ENCODE measurements at places on chromosomes 7 and 10.

GRCh38 chr7:149070372-149071125 is 20.0 kb downstream of the ZNF786 start:
- DNase-seq = no peak

GRCh38 chr10:60870416-60870728 is 73.6 kb downstream of the RHOBTB1 start:
- DNase-seq = no peak

DNA sequence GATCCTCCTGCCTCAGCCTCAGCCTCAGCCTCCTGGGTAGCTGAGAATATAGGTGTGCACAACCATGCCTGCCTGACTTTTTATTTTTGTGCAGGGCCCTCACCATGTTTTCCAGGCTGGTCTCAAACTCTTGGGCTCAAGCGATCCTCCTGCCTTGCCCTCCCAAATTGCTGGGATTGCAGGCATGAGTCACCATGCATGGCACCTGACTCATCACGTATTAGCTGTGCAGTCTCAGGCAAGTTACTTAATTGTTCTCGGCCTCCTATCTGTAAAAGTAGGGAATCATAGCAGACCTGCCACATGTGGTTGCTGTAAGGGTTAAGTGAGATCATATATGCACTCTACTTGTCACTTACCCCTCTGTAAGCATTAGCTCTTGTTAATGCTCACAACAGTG is 117.2 kb downstream of the ANLN start:
- no peak for DNase-seq

DNA sequence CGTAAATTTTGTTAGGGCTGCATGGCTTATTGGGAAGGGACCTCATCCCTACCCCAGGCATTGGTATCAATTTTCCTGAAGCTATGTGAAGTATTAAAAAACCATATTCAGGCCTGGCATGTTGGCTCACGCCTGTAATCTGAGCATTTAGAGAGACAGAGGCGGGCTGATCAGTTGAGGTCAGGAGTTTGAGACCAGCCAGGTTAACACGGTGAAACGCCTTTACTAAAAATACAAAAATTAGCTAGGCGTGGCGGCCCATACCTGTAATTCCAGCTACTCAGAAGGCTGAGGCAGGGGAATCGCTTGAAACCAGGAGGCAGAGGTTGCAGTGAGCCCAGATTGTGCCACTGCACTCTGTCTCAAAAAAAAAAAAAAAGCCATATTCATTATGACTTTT is 7.1 kb downstream of the TASOR2 start:
- DNase-seq = no peak

DNA sequence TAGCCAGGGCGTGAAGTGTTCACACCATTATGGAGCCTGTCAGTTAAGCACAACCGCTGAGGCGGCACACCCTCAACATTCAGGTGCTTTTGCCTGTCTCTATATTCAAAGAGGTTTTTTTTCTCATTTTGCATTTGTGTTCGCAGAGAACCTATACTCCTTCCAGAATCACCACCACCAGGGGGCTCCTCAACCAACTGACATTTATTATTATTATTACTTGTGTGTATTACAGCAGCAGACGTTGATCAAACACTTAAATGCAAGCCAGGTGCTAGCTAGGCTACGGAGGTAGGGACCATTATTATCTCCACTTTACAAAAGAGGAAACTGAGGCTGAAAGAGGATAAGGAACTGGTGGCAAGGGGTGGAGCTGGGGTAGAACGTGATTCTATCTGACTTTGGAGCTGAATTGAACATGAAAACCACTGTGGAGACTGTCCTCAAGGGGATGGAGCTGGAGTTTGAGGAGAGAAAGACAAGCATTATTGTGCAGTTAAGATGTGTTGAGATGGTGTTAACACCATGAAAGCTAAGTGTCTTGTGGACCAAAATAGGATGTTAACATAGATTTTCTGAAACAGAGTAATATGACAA is 133.8 kb upstream of the PLXNA4 start:
- no peak for DNase-seq

DNA sequence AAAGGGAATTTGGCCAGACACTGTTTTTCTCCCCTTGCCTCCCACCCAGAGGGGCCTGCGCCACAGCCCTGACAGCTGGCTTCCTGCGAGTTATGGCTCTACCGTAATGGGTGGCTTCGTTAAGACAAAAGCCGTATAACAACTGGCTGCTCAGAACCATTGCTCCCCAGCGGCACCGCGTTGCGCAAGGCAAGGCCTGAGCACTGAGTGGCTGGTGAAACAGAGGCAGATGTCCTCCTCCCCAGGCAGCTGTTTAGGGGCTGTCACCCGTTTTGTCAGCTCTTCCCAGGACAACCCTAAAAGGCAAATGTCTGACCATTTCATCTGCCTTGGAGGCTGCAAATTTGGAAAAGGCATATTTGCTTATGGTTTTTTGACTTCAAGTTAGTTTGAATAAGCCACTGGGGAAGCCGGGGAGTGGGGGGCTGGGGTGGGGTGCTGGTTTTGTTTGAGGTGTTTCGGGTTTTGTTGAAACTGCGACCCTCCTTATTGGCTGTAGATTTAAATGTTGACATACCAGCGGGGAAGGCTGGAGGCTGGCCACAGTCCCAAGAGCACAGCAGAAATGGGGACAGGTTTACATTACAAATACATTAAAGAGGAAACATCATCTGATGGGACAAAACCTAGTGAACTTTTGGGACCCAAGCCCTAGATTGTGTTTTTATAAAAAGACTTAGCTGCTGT is 681 bp upstream of the SPOCK2 start:
- DNase-seq = no peak

DNA sequence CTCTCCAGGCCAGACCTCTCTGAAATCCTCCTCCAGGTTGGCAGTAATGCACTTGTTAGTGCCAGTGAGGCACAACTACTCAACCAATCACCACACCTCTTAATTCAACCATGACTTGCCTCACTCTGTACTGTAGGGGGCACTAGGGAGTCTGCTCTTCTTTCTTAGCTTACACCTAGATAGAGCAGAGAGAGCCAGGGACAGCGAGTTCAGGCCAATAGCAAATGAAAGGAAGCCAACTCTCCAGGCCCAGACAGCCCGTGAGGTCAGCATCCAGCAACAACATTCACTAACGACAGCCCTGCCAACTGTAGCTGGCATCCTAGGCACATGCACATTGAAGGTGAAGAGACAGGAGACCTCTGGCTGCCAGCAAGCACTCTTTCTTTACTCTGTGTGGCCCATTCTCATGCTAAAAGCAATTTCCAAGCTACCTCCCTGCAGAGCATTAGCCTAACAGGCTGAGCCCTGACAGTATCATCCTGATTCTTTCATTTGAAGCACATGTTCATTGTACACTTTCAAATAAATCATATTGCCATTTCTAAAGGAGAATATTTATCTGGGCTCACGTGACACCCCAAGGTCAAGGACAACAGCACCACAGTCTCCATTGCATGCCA is 136.3 kb downstream of the DPY19L1 start:
- DNase-seq = no peak

GRCh38 chr10:33616956-33617355 is 282.5 kb upstream of the NRP1 start:
- DNase-seq = no peak

- DNase-seq = no peak
These were observed 183.9 kb downstream of the LRRN3 start for GRCh38 chr7:111274857-111275256.

GRCh38 chr7:133354546-133355324 is 101.9 kb downstream of the EXOC4 start:
- no peak for DNase-seq

- DNase-seq = no peak
These were observed 76.8 kb upstream of the LEP start for GRCh38 chr7:128164061-128164954.

DNA sequence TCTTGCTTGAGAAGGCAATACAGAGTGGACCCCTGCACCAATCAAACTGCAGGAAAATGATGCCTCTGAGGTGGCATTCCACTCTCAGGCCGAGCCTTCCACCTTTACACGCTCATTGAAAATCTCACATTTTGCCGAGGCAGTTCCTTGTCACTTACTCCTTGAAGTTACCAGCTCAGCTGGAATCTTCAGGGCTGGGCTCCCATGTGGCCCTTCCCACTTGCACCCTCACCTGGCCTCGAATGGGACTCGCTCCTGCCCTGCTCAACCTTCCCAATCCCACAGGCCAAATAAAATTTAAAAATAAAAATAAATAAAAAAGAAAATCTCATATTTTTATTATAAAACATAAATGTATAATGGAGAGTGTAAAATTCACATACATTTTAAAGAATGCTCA is 790.7 kb upstream of the COBL start:
- no peak for DNase-seq

DNA sequence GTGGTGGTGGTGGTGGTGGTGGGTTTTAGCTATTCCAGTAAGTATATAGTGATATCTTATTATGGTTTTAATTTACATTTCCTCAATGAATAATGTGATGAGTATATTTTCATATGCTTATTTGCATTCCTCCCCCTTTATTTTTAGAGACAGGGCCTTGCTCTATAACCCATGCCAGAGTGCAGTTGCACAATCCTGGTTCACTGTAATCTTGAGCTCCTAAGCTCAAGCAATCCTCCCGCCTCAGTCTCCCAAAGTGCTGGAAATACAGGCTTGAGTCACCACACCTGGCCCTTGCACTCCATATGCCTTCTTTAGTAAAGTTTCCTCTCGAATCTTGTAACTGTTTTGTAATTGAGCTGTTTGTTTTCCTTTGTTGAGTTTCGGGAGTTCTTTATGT is 577.7 kb upstream of the AUTS2 start:
- DNase-seq = no peak

- no peak for DNase-seq
These were observed 112.4 kb downstream of the KBTBD2 start for GRCh38 chr7:32779167-32779566.

DNA sequence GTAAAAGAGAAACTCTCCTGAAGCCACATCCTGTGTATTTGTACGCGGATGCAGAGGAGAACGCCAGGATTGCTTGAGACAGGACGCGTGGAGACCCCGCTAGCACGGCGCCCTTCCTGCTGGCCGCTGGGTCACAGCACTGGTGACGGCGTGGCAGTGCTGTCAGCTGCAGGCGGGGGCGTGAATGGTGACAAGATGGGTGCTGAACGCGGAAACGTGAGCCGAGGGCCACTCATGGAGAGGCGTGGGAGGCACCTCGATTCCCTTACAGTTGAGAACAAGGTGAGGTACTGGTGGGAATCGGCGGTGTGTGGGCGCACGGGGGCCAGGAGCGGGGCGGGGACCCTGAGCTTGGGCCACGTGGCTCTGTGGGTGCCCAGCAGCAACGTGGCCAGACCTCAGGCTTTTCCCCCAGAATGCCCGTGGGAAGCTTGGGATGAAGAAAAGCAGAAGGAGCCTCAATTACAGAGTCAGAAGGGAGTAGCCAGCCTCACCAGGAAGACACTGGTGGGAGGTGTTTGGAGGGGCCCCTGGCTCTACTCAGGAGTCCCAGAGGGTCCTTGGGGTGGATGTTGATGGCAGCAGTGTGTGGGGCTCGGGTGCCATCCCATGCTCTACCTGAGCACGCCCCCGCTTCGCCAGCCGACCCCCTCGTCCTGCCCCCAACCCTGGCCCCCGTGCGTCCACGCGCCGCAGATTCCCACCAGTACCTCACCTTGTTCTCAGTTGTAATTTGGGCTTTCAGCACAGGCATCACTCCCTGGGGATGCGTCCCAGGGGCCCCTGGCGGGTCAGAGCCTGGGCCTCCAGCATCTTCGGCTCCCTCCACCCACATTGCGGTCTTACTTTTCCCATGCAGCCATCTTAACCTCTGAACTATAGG is 208.4 kb upstream of the TCERG1L start:
- DNase-seq = no peak

- DNase-seq = no peak
These were observed 11.8 kb upstream of the TNRC18 start for GRCh38 chr7:5435291-5436002.

GRCh38 chr10:84626397-84627087 is 298.2 kb downstream of the CCSER2 start:
- no peak for DNase-seq

- no peak for DNase-seq
These were observed 29.4 kb downstream of the TSPAN12 start for GRCh38 chr7:120828528-120828927.

DNA sequence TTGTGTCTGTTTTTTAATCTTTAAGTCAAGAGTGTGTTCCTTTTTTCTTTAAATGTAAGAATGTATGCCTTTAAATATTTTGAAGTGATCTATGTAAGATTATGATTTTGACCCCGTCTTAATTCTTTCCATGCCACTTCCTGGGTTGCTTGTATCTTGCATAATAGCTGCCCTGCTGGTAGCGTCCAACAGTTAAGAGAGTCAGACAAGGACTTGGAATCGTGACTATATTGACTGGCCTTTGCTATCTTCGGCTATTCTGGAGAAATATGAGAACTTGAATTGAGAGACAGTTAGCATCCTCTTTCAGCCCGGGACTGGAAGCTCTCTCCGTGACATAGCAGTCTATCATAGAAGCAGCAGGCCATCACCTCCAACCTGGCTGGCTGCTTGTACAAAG is 13.0 kb downstream of the NRP1 start:
- DNase-seq = no peak

DNA sequence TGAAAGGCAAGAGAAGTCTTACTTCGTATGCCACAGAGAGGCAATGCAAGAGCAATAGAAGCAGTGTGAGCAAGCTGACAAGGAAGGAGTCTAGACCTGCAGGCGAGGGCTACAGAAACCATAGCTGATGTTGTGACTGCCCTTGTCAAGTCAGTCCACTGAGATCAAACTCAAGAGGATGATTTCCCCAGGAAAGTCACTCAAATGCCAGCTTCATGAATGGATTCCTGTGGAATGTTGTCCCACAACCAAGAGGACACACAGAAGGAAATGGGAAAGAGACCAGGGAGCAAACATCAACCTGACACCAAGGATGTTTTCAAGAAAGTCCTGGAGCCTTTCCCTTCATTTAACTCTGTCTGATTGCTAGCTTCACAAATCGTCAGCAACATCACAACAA is 78.0 kb upstream of the GAD2 start:
- no peak for DNase-seq

GRCh38 chr10:125762692-125763648 is 12.7 kb downstream of the MMP21 start:
- DNase-seq = no peak

DNA sequence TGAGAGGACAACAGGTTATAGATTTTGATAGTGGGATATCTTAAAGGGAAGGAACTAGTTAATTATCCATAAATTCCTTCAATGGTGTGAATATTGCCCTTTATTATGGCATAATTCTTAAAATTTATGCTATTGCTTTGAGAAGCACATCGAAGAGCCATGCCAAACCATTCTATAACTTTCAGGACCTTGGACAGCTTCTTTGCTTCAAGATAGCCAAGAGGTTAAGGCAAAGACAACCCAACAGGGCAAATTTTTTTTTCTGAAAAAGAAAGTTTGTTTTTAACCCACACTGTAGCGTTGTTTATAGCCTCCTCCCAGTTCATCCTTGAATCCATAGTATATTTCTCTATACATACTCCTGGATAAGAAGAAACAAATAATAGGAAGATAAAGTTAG is 103.2 kb downstream of the NRG3 start:
- DNase-seq = peak; percentile 38

- DNase-seq = no peak
These were observed 25.4 kb downstream of the RBM33 start for GRCh38 chr7:155669717-155670505.

DNA sequence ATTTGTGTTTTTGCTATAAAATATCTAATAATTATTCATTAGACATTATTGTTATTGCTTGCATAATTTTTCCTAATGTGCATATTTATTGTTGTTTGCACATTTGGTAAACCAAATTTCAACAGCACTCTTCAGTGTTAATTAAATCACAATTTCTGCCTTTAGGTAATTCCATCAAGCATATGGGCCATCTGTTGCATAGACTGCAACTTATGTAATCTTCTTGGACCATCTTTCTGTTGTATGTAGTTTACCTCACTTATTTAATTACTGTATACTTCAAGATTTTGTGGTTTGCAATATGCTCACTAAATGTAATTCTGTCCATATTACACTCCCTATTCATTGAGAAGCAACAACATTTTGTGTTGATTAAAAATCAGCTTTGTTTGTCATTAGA is 1360.1 kb downstream of the REEP3 start:
- no peak for DNase-seq
